Spinal cord (tissue), 10 donors: ENCODE measurements at places on chromosomes 1 and 21.

- no peaks in the 10 kb centered on the region for H3K4me1 ChIP-seq
- no peaks in the 10 kb centered on the region for H3K36me3 ChIP-seq
- no peak for DNase-seq
- no peaks in the 10 kb centered on the region for H3K27me3 ChIP-seq
- no peak overlapping the region for H3K4me3 ChIP-seq
Observed at GRCh38 chr21:28922368-28922767, 70.3 kb downstream of the LTN1 start.

DNA sequence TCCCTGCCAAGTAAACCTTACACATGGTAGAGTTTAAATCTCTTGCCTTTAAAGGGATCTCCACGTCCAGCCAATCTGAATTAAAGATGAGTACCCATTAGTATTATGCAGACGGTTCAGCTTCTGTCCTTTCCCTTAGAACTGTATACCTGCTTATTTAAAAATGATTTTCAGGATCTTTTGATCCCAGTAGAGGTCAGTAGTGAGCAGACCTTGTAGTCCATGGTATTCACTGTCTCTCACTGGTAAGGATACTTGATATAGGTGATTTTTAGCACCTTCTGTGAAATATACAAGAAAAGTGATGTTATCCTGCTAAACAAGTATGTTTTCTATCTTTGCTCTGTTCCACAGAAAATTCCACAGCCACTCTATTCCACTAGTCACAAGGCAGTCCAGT, 1211.6 kb upstream of the ADGRL4 start:
- no peaks in the 10 kb centered on the region for H3K36me3 ChIP-seq
- no peaks in the 10 kb centered on the region for H3K27me3 ChIP-seq
- H3K4me3 ChIP-seq, result no peak overlapping the region
- H3K4me1 ChIP-seq, result no peaks in the 10 kb centered on the region
- no peak overlapping the region for H3K27ac ChIP-seq
- DNase-seq, result peak; percentile 86

- no peak for DNase-seq
- no peaks in the 10 kb centered on the region for H3K36me3 ChIP-seq
- H3K27ac ChIP-seq, result no peak overlapping the region
Observed at GRCh38 chr1:13664451-13664850, 35.5 kb upstream of the PRDM2 start.

GRCh38 chr1:103371234-103371633, 154.3 kb upstream of the RNPC3 start:
- H3K27me3 ChIP-seq, result no peaks in the 10 kb centered on the region
- H3K4me3 ChIP-seq, result no peak overlapping the region
- no peaks in the 10 kb centered on the region for H3K4me1 ChIP-seq
- DNase-seq, result no peak
- no peaks in the 10 kb centered on the region for H3K36me3 ChIP-seq

DNA sequence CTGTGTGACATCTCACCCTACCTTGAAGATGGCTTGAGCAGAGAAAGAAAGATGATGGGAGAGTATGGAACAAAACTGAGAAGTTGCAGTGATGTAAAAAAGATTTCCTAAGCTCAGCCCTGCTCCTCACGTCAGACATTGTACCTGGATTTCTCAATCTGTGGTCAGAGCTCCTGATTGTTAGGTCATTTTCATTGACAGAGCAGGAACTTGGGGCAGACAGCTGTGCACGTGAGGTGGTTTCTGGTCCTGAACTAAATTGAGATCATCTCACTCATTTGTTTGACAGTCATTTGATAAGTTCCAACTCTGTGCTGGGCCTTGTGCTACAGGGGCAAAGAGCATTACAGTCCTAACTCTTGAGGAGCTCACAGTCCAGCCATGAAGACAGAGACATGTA, 10.2 kb downstream of the TRAF3IP3 start:
- H3K27me3 ChIP-seq, result no peaks in the 10 kb centered on the region
- H3K4me3 ChIP-seq, result no peak overlapping the region
- H3K36me3 ChIP-seq, result no peaks in the 10 kb centered on the region
- no peaks in the 10 kb centered on the region for H3K4me1 ChIP-seq
- DNase-seq, result no peak
